ENCODE measurements at places on chromosomes 1 and 21. TPM values are rescaled to one million over a fixed set of nuclear protein-coding genes. Genes with fewer than 3 reads are reported as not detected.

Gene DNMT3L
- polyA plus RNA-seq = not detected

Gene VTCN1
- not detected for polyA plus RNA-seq

Gene PLPP3
- 41.1 TPM for polyA plus RNA-seq

Gene ARHGAP30
- polyA plus RNA-seq = 5.4 TPM

Gene IL19
- not detected for polyA plus RNA-seq

Gene AMY1C
- polyA plus RNA-seq = not detected

Gene NUDT17
- polyA plus RNA-seq = 4.4 TPM

Gene OLIG2
- not detected for polyA plus RNA-seq

Gene PBX1
- polyA plus RNA-seq = 52.8 TPM

Gene S100A8
- polyA plus RNA-seq = 208 TPM

Gene SLAMF7
- 2.4 TPM for polyA plus RNA-seq

Gene KIF26B
- 0.27 TPM for polyA plus RNA-seq
